Brain (organoid and tissue), 16 donors: ENCODE measurements at places on chromosomes 3 and 15. TPM values are rescaled to one million over a fixed set of nuclear protein-coding genes. Genes with fewer than 3 reads are reported as not detected.

GRCh38 chr15:93080451-93080850 is 8.6 kb downstream of the RGMA start:
- DNase-seq, result peak; percentile 0

DNA sequence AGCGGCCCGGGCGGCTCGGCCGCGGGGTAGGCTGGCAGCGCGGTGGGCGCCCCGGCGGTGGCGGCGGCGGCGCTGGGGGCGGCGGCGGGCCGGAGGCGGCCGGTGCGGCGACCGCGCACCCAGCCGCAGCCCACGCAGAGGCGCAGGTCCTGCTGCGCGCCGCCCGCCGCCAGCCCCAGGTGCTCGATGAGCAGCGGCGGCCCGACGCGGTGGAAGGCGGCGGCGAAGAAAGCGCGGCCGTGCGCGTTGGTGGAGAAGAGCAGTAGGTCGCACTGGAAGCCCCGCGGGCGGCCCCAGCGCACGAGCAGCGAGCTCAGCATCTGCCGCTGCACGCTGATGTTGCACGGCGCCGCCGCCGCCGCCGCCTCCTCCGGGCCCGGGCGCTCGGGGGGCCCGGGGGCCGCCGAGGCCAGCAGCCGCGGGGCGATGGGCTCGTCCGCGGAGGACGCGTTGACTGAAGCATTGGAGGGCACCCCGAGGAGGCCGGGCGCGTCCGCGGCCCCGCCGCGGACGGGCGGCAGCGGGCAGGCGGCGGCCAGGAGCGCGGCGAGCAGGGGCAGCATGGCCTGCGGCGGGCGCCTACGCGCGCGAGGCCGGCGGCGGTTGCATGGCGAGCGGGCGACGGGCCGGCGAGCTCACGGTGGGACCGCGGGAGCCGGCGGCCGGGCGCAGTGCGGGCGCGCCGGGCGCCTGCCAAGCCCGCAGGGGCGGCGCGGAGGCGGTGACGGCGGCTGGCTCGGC is 452 bp downstream of the TMEM158 start:
- DNase-seq, result peak; percentile 38

DNA sequence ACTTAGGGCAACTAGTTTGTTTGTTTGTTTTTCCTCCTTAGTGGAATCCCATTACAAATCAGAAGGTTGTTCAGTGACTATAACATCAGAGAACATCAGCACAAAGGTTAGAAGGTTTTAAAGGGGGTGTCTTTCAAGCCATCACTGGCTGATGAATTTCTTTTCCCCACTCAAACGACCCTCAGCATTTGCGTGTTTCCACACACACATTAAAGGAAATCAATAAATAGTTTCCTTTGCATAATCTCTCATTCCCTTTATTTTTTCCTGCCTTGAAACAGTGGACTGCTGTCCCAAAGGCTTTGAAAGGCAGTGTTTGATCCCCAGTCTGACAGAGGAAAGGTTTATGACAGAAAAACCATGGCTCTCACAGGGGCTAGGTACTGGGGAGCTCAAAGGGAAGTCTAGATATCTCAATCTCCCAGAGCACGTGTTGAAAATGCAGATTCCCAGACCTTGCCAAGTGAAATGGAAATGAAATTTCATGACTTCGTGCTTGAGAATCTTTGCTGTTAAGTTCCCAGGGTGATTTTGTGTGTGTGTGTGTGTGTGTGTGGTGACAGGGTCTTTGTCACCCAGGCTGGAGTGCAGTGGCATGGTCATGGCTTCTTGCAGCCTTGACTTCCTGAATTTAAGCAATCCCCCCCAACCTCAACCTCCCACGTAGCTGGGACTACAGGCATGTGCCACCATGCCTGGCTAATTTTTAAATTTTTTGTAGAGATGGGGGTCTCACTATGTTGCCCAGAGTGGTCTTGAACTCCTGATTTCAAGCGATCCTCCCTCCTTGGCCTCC is 2.2 kb upstream of the INTS14 start:
- no peak for DNase-seq

DNA sequence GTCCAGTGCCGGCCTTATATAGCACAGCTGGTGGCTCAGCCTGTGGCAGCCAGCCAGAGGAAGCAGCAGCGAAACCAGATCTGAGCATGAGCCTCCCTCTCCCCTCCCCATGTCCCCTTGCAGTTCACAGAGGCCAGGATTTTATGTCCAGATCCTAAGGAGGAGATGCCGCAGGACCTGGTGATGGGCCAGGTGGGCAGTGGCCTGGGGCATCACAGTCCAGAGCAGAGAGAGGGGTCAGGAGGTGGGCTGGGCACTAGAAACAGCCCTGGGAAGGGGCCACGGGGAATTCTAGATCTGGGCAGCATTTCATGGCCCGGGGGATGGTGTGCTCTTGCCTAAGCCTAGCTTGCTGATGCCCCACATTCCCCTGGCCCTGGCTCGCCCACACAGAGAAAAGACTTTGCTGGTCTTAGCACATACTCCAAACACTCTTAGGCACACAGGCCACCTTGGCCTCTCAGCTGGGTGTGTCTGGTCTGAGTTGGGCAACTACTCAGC is 259 bp upstream of the CILP start:
- DNase-seq, result peak; percentile 6

- no peak for DNase-seq
These were observed 50.2 kb downstream of the VGLL4 start for GRCh38 chr3:11593318-11594034.

The SSUH2 gene
- polyA plus RNA-seq, result not detected

The SMAD6 gene
- polyA plus RNA-seq, result 2.3 TPM
